ENCODE measurements at places on chromosomes 7 and 10.

DNA sequence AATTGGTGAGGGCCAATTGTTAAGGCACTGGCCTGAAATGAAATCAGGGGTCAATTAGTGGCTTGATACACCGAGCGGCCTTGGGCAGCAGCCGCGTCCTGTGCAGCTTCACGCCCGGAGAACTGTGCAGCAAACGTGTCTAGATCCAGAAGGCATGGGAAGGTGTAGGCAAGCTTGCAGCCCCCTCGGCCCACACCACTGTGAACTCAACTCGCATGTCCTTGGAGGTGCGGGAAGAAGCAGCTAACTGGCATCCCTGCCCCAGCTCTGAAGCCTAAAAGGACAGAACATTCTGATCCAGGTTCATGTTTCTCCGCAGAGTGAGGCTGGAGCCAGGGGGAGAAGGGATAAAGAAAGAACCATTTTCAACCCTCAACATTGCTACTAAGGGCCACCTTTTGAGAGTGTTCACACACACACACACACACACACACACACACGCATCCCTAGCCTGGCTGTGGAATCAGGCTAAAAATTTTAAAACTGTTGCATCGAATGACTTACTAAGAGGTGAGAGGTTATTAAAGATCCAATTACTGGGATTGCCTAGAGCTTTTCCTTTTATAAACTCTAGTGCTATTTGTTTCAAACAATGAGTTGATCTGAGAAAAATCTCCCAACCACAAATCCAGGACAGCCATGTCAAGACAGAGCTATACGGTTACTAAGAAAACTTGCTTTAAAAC lies 104.0 kb downstream of the PARP12 start:
- no peak for DNase-seq

DNA sequence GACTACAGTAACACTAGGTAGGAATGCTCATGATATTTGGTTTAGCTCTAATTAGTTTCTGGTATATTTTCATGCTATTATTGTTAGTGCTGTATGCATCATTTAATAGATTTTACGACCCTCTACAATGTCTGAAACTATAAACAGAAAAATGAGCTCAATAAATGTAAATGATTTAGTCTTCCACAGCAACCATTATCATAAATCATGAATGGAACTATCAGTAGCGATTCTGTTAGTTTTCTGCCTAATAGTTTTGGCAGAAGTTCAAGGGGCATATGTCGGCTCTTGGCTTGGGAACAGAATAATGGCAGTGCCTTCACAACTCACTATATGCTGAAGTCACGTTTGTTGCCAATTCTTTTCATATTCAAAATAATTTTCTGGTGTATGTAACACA lies 494.8 kb downstream of the PARD3 start:
- DNase-seq: no peak

DNA sequence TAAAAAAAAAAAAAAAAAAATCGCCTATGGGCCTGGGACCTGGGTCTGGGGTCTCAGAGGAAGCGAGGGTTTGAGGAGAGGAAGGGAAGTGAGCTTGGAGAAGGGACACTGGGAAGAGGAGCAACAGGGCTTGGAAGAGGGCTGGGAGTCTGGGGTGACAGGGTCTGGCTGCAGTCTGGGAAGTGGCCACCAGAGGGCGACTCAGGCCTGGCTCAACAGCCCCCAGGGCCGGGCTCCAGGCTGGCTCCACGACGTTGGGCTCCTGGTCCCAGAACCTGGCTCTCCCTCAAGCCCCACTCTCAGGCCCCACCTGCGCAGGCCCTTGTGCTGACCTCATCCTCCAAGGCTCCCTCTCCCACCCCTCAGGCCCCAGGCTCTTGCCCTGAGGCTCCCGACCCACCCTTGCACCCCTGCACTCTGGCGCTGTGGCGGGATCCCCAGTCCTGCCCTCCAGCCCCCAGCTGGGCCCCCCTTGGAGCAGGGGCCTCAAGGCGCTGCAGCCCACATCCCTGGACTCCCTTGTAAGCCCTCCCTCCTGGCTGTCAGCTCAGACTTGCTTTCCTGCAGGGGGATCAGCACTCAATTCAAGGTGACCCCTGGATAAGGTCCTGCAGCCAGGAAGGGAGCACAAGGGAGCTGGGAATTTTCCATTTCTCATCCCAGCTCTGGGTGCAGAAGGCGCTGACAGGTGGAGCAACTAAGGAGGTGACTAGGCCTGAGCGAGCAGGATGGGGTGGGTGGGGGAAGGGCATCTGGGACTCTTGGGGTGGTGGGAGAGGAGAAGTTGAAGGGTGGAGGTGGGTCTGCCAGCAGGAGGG lies 5.4 kb upstream of the SPACDR start:
- peak; percentile 72 for DNase-seq

DNA sequence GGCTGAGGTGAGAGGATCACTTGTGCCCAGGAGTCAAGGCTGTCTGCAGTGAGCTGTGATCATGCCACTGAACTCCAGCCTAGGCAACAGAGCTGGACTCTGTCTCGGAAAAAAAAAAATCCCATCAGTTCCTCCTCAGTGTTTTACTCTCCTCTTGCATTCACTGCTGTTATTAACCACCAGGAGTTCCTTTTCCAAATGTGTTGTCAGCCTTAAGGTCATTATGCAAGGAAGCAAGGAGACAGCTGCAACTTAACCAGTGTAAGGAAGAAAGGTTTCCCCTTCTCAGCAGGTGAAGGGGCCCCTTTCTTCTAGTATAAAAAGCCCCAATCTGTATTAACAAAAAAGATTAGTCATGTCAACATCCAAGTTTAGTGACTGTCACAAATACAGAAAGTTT lies 86.6 kb upstream of the LEP start:
- DNase-seq: no peak

DNA sequence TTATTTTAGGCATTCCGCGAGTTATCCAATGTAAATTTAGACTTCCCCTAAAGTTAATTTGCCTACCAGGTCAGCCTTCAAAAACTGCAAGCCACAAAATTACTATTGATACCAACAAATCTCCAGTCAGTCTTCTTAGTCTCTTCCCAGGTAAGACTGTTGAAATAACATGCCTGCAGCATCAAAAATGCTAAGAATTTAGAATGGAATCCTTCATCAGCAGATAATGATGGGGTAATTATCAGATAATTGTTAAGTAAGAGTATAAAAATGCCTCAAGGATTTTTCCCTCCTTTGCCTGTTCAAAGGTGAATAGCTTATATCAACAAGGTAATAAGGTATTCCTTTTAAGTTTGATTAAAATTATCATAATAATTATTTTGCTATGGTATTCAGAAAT lies 228.5 kb downstream of the BBS9 start:
- DNase-seq: no peak

- no peak for DNase-seq
These were observed 105.9 kb upstream of the ANLN start for GRCh38 chr7:36283711-36284130.

DNA sequence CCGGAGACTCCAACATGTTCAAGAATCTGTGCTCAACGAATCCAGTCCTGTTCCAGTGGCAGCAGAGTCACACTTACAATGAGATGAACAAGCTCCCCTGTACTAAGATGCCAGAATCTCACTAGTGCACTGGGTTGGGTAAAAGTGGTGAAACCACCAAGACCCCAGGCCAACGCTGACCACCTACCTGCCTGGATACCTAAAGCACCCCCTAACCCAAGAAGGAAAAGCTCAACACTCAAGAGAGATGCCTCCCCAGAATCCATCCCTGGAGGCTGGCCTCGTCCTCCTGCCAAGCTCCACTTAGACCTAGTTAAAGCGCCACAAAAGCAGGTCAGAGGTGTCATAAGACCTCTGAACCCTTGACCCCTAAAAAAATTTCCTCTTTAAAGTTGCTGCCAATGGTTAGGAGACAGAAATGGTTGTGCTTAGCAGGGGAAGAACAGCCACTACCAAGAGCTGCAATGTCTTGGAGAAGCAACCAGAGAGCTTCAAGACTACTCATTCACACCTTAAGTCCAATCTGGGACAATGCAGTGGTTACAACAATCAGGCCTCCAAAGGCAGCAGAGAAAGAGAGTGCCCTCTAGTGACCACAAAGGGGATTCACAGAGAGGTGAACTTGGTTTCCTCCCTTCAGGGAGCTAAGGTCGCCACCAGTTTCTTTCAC lies 94.6 kb upstream of the MACROH2A2 start:
- DNase-seq: no peak

GRCh38 chr10:94003488-94003887 lies 9.8 kb downstream of the PLCE1 start:
- DNase-seq: no peak

- DNase-seq: no peak
These were observed 7.4 kb downstream of the ACADSB start for GRCh38 chr10:123016228-123016627.

DNA sequence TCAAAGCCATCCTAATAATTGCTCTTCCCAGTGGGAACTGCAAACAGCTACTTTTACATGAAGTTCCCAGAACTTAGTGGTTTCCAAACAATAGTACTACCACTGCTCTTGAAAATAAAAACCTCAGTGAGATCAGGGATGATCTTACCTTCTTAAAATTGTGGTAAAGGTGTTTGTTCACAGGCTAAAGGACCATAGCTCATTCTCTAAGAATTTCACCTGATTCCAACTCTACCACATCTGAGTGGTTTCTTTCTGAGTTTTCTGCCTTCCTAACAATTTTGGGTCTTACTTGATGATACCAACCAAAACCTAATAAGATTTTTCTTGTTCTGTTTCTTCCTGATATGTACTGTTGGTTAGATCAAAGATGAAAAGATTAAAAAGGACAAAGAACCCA lies 45.6 kb upstream of the AGBL3 start:
- DNase-seq: no peak

GRCh38 chr7:44331682-44332081 lies 6.3 kb upstream of the CAMK2B start:
- DNase-seq: no peak

GRCh38 chr7:135704074-135704473 lies 23.9 kb downstream of the SLC13A4 start:
- no peak for DNase-seq

GRCh38 chr7:135160098-135160857 lies 10.2 kb downstream of the CYREN start:
- no peak for DNase-seq

DNA sequence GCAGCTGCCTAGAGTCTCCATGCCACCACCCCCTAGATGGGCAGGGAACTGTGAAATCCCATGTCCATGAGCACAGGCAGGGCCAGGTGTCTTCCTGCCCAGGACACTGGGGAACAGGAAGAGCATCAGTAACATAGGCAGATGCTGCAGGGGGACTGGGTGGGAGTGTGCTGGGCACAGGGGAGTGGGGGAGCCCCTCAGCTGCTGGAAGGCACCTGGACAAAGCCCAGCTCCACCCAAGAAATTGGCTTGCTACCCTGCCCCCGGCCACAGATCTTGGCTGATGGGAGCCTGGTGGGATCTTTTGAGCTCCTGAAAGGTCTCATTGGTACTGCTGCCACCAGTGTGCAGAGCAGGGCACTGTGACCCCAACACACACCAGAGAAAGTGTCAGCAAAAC lies 66.7 kb downstream of the TCERG1L start:
- DNase-seq: no peak

- DNase-seq: no peak
These were observed 135.8 kb downstream of the STRA8 start for GRCh38 chr7:135369405-135369804.

GRCh38 chr10:128860574-128860973 lies 606.5 kb upstream of the MGMT start:
- DNase-seq: no peak

- no peak for DNase-seq
These were observed 1.8 kb downstream of the AP4M1 start for GRCh38 chr7:100102950-100103840.

- no peak for DNase-seq
These were observed 41.9 kb downstream of the PTPRE start for GRCh38 chr10:127948791-127949190.

GRCh38 chr7:108418946-108419345 lies 37.3 kb downstream of the NRCAM start:
- DNase-seq: no peak

GRCh38 chr7:51607447-51607846 lies 290.8 kb upstream of the COBL start:
- DNase-seq: no peak

DNA sequence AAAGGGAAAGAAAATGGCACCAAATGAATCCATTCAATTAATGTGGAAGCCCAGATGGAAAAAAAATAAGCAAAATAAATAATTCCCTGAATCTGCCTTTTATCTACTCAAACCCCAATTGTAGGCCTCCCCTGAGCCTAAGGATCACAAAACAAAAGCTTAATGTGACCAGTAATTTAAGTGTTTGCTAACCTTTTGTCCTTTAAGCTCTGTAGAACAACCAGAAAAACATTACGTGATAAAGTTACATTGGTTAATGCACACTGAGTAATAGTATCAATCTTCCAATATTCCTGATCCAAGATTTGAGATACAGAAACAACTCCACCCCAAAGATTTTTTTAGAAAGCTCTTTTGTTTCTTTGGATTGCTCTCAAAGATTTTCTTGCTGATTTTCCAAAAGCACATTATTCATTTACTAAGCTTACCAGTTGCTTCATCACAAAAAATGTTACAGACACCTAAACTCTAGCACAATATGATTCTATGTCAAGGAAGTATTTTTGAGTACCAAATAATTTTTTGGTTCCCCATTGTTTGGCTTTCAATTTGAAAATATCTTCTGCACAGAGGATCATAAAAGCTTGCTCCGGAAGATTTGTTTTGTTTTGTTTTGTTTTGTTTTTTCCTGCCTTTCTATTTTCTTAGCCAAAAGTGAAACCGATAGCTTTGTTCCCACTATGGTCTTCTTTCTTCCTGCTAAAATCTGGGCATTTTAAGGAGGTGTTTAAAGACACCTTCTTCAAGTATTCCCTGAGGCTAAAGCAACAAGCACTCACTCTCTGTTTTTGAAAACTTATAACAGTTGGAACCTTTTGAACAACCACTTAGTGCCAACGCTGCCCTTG lies 54.2 kb downstream of the TRIL start:
- no peak for DNase-seq

- DNase-seq: no peak
These were observed 112.0 kb upstream of the FGFR2 start for GRCh38 chr10:121710207-121710606.

GRCh38 chr7:41247143-41247865 lies 455.6 kb downstream of the INHBA start:
- no peak for DNase-seq

GRCh38 chr7:127769696-127770400 lies 117.9 kb downstream of the SND1 start:
- DNase-seq: no peak

DNA sequence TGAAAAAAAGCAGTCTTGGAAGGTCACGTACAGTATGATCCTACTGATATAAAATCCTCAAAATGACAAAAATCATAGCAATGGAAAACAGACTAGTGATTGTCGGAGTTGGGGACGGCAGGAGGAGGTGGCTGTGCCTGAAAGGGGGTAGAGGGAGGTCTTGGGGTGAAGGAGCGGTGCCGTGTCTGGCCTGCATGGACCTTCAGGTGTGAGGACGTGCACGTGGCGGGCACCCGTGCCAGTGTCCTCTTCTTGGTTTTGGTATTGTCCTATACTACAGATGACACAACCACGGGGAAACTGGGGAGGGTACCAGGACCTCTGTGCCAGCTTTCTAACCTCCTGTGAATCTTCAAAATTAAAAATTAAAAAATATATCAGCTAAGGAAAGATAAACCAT lies 73.0 kb downstream of the COBL start:
- no peak for DNase-seq

- no peak for DNase-seq
These were observed 24.9 kb downstream of the RGR start for GRCh38 chr10:84269773-84270172.

Measured in stimulated activated CD4-positive, alpha-beta T cell treated with anti-CD3 and anti-CD28 coated beads, Interleukin-2, amount 100 ng/mL, for 4 hours (primary cell).